Natural killer cell (primary cell): ENCODE measurements at places on chromosomes 1 and 21. TPM values are rescaled to one million over a fixed set of nuclear protein-coding genes. Genes with fewer than 3 reads are reported as not detected.

DNA sequence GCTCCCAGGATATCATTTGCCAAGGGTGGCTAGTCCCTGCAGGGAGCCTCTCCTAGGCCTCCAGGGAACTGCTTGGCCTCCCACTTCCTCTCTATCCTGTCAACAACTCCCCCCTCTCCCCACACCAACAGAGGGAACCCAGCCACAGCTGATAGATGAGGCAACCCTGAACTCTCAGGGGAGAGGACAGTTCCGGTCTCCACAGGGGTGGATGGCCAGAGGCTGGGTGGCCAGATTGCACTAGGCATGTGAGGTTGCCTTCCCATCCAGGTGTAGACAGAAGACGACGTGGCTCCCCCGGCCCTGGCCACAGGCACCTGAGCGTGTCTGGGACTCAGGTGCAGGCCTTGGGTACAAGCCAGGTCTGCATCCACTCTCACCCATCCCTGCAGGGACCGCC, 53.3 kb downstream of the TOR1AIP2 start:
- no peaks in the 10 kb centered on the region for H3K36me3 ChIP-seq
- H3K27ac ChIP-seq = no peak overlapping the region
- no peak for DNase-seq
- H3K4me3 ChIP-seq = no peak overlapping the region
- H3K4me1 ChIP-seq = no peaks in the 10 kb centered on the region

The SEMA4A gene
- 13.0 TPM for total RNA-seq

The SLAMF9 gene
- not detected for total RNA-seq

DNA sequence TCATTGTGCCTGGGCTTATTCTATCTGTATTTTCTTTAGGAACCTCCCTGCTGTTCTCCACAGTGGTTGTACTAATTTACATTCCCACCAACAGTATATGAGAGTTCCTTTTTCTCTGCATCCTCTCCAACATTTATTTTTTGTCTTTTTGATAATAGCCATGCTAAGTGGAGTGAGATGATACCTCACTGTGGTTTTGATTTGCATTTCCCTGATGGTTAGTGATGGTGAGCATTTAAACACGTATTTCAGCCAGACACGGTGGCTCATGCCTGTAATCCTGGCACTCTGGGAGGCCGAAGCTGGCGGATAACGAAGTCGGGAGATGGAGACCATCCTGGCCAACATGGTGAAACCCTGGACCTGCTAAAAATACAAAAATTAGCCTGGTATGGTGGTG, 57.9 kb downstream of the SLAMF6 start:
- no peaks in the 10 kb centered on the region for H3K27me3 ChIP-seq
- H3K27ac ChIP-seq = no peak overlapping the region
- H3K4me1 ChIP-seq = peaks cover 6% of the 10 kb centered on the region

DNA sequence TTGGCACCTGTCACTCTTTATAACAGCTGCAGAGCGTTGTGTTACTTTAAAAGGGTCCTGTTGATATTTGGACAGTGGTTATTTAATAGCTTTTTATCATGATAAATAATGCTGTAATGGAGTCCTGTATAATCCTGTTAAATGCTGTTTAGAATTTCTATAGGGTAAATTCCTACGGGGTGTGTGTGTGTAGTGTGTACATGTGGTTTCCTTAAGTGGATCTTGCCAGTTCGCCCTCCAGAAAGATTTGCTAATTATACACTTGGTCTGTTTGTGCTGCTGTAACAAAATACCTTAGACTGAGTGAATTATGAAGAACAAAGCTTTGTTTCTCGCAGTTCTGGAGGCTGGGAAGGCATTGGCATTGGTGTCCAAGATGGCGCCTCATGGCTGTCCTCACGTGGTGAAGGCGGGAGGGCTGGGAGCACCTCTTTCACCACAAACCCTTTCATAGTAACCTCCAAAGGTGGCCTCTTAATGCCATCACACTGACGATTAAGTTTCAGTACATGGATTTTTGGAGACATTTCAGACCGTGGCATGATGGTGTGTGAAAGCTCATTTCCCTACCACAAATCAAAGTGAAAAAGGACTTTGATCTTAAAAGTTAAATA, 11.2 kb downstream of the PRMT2 start:
- H3K36me3 ChIP-seq = peaks cover 85% of the 10 kb centered on the region
- no peak overlapping the region for H3K4me3 ChIP-seq
- peaks cover 3% of the 10 kb centered on the region for H3K4me1 ChIP-seq
- no peak overlapping the region for H3K27ac ChIP-seq
